ENCODE measurements at places on chromosomes 1 and 21. TPM values are rescaled to one million over a fixed set of nuclear protein-coding genes. Genes with fewer than 3 reads are reported as not detected.

OR2T29 gene
- total RNA-seq: not detected

ACKR1 gene
- total RNA-seq: 0.74 TPM

PPIAL4G gene
- total RNA-seq: 0.09 TPM

WNT3A gene
- not detected for total RNA-seq

ZNF593OS gene
- 2.1 TPM for total RNA-seq

AMY1C gene
- total RNA-seq: not detected

ARHGAP29 gene
- total RNA-seq: 14.8 TPM

ROR1 gene
- 32.0 TPM for total RNA-seq

RAD54L gene
- total RNA-seq: 22.2 TPM

- H3K4me3 ChIP-seq: no peak overlapping the region
- H3K36me3 ChIP-seq: no peaks in the 10 kb centered on the region
- no peak overlapping the region for H3K27ac ChIP-seq
- H3K4me1 ChIP-seq: no peaks in the 10 kb centered on the region
- no peaks in the 10 kb centered on the region for H3K27me3 ChIP-seq
These were observed 37.9 kb upstream of the ZBTB40 start for GRCh38 chr1:22413799-22414198.

DNA sequence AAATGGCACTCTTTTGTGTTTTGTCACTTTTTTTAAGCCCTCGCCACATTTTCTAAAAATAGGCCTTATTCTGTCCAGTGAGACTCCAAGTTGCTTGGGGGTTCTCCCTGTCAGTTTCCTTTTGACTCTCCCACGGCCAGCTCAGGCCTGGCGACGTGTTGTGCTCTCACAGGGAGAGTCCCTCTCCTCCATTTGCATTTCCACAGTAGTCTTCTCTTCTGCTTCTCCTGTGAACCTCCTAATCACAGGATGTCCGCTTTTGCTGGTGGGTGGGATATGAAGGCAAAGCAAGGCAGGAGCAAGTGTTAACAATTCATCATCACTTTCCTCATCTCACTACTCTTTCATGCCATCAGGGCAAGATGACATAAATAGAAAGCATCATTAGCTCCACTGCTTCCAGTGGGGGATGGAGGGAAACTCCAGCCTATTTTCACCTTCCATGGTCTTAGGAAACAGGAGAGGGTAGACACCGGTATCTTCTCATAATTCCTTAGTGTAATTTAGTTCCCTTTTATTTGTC lies 99.8 kb downstream of the INTS7 start:
- H3K27ac ChIP-seq: no peak overlapping the region
- H3K36me3 ChIP-seq: no peaks in the 10 kb centered on the region
- no peaks in the 10 kb centered on the region for H3K4me1 ChIP-seq
- no peaks in the 10 kb centered on the region for H3K27me3 ChIP-seq
- DNase-seq: no peak

DNA sequence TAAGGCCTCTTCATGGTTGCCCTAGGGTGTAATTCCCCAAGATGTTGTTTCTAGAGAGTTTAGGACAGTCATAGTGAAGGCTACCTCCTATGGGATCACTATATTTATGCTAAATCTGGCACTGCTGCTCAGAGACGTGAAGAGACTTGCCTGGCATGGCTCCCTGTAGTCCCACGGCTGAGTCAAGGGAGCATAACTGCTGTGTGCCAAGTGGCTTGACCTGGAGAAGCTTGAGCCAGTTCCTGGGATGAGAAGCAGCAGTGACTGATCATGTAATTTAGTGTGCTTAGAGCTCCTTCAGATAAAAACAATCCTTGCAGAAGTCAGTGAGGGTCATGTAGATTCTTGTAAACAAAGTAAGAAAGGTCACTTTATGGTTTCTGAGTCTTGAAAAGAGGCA lies 68.9 kb upstream of the TSPAN2 start:
- H3K36me3 ChIP-seq: no peaks in the 10 kb centered on the region
- no peak overlapping the region for H3K4me3 ChIP-seq
- no peaks in the 10 kb centered on the region for H3K4me1 ChIP-seq

DNA sequence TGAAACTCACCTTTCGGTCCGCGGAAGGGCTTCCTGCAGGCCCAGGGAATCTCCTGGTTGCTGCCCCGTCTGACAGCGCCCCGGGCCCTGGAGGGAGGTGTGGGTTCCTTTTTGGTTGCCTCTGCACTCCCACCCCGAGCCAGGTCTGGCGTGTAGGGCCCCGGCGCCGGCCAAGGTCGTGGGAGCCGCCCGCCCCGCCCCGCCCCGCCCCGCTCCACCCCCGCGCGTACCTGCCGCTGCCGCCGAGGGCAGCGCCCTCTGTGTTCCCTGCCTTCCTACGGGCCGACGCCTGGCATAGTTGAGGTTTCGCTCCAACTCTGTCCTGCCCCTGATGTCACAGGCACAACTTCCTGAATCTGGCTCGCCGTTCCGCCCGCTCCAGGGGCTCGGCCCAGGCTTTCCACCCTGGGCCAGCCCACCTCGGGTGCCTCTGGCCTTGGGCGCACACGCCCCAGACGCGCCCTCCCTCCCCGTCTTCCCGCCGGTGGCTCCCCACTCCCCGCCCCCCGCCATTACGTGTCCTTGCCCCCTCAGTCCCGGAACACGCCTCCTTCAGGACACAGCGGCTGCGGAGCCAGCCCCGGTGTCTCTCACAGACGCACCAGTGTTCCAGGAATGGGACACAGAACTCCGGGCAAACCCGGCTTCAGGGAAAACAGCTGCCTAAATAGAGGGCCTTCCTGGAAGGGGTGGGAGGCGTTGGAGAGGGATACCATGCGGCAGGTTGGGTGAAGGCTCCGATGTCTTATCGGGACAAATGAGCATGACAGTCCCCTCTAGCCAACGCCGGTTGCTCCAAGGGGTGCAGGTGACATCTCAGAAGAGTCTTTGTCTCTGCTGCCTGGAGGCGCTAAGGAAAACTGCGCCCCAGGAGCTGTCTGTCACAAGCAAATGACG lies at the start of gene KIAA0040:
Gene KIAA0040 (minus strand): TSS at position 147 of the 897 bp plus-strand sequence. CDS start 31,763 bp downstream, outside the sequence.
- no peaks in the 10 kb centered on the region for H3K36me3 ChIP-seq
- DNase-seq: peak; percentile 72
- H3K27ac ChIP-seq: no peak within 1 kb of the TSS
- H3K27me3 ChIP-seq: peaks cover 65% of the 10 kb centered on the region
- H3K4me1 ChIP-seq: peaks cover 7% of the 10 kb centered on the region

DNA sequence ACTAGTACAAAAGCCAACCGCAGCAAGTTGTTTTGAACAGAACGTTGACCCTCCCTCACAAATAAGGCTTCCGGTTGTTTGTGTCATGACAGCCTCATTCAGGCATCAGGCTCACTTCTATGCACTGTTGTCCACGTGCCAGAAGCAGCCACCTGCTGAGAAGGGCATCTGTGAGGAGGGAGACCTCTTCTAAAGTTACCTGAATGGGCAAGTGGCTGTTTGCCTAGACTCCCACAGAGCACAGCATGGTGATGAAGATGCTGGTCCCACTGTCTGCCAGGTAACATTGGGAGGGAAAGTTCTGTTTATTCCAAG lies 176.1 kb downstream of the CLIC6 start:
- H3K36me3 ChIP-seq: no peaks in the 10 kb centered on the region
- DNase-seq: no peak
- no peak overlapping the region for H3K4me3 ChIP-seq
- peaks cover 14% of the 10 kb centered on the region for H3K4me1 ChIP-seq

GRCh38 chr21:35963920-35964451 lies 96.3 kb downstream of the SETD4 start:
- H3K27me3 ChIP-seq: no peaks in the 10 kb centered on the region
- no peaks in the 10 kb centered on the region for H3K36me3 ChIP-seq
- no peak overlapping the region for H3K4me3 ChIP-seq
- peak; percentile 4 for DNase-seq
- H3K4me1 ChIP-seq: no peaks in the 10 kb centered on the region

GRCh38 chr1:16433030-16433429 lies 4.2 kb downstream of the SPATA21 start:
- no peak overlapping the region for H3K27ac ChIP-seq
- H3K27me3 ChIP-seq: no peaks in the 10 kb centered on the region
- H3K4me1 ChIP-seq: no peaks in the 10 kb centered on the region
- H3K36me3 ChIP-seq: no peaks in the 10 kb centered on the region

DNA sequence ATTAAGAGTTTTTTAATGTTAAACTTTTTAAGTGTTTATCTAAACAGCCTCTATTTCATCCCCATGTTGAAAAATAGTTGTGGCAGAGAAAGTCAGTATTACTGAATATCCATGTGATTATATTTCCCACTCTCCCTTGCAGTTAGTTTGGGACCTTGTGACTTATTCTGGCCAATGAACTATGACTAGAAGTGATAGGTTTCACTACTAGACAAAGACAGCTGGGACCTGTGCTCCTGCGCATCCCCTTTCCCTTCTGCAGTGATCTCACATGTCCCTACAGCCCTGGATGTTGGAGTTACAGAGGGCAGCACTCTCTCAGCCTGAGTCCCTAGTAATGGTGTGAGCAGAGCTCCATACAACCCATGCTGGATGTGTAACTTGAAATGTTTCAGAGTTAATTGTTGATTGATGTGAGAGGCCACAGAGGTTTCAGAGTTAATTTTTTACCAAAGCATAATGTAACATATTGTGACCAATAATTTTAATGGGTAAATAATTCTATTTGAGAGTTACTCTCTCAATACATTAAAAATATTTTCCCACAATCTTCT lies 18.7 kb upstream of the SAMD13 start:
- H3K36me3 ChIP-seq: no peaks in the 10 kb centered on the region
- H3K27me3 ChIP-seq: no peaks in the 10 kb centered on the region
- H3K27ac ChIP-seq: no peak overlapping the region

DNA sequence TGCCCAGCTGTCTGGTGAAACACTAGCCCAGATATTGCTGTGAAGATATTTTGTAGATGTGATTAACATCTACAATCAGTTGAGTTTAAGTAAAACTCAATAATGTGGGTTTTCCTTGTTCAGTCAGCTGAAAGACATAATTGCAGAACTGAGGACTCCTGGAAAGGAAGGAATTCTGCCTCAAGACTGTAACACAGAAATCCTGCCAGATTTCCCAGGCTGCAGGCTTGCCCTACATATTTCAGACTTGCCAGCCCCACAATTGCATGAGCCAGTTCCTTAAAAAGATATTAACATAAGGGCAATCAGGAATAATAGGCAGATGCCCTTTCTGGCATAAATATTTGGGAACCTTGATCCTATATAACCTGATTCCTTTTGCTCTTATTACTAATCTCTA lies 14.2 kb upstream of the NIBAN1 start:
- no peaks in the 10 kb centered on the region for H3K27me3 ChIP-seq
- H3K36me3 ChIP-seq: no peaks in the 10 kb centered on the region
- no peak for DNase-seq
- no peak overlapping the region for H3K4me3 ChIP-seq
- H3K4me1 ChIP-seq: no peaks in the 10 kb centered on the region
- H3K27ac ChIP-seq: no peak overlapping the region

- peaks cover 84% of the 10 kb centered on the region for H3K27me3 ChIP-seq
- no peak for DNase-seq
- H3K4me1 ChIP-seq: no peaks in the 10 kb centered on the region
- H3K4me3 ChIP-seq: no peak overlapping the region
- H3K27ac ChIP-seq: no peak overlapping the region
These were observed 1.0 kb downstream of the NTMT2 start for GRCh38 chr1:170146720-170147263.

GRCh38 chr1:151342569-151342968 lies 4.5 kb downstream of the RFX5 start:
- H3K4me3 ChIP-seq: no peak overlapping the region
- no peaks in the 10 kb centered on the region for H3K27me3 ChIP-seq
- DNase-seq: no peak
- no peak overlapping the region for H3K27ac ChIP-seq
- H3K36me3 ChIP-seq: peaks cover 5% of the 10 kb centered on the region
- H3K4me1 ChIP-seq: peaks cover 10% of the 10 kb centered on the region

GRCh38 chr1:30272277-30273020 lies 450.9 kb downstream of the MATN1 start:
- no peaks in the 10 kb centered on the region for H3K4me1 ChIP-seq
- no peak for DNase-seq
- H3K36me3 ChIP-seq: no peaks in the 10 kb centered on the region

GRCh38 chr1:13816016-13816760 lies 116.2 kb downstream of the PRDM2 start:
- no peak overlapping the region for H3K4me3 ChIP-seq
- H3K27me3 ChIP-seq: no peaks in the 10 kb centered on the region
- H3K36me3 ChIP-seq: no peaks in the 10 kb centered on the region
- no peak for DNase-seq
- no peak overlapping the region for H3K27ac ChIP-seq

DNA sequence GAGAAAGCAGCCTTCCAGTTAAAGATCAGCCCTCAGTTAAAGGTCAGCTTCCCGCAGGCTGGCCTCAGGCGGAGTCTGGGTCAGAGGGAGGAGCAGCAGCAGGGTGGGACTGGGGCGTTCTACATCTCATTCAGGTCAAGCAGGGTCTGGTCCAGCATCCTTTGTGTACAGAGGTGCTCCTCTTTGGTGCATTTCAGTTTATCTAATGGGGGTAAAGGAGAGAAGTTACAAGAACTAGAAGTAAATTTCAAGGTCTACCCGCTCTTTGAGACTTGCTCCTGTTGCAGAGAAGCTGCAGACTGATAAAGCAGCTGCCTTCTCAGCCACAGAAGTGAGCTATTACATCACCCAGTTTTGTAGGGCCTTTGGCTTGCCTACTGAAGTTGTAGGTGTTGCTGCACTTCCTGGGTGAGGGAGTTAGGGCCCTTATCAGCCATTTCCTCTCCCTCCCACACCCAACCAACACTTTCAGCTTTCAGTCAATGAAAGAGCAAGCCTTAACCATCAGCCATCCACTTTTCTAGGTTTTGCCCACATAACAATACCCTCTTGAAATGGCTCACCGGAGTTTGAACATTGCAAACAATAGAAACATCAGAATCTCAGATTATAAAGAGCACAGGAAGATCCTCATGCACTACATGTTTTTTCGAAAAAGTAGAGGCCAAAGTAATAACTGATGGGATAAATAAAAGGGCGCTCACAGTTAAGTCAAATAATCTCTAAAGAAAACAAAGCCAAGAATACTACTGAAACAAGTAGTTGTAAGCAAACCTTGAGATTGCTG lies 2.8 kb upstream of the NUP210L start:
- DNase-seq: peak; percentile 7
- peaks cover 11% of the 10 kb centered on the region for H3K4me1 ChIP-seq
- peak overlapping the region; percentile 61 for H3K27ac ChIP-seq
- H3K36me3 ChIP-seq: peaks cover 21% of the 10 kb centered on the region

DNA sequence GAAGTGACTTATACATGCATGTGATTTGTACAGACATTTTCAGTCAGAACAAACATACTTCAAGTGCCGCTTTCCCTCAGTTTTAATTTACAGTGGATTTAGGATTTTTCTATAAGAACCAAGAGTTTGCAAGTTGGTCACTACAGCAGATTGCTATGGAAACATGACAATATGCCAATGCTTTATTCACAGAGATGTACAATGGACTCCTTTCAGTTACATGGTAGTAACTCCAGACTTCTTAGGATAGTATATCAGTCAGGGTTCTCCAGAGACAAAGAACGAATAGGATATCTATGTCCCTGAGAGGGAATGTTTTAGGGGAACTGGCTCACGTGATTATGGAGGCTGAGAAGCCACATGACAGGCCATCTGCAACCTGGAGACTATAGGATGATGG lies 27.4 kb downstream of the IFI44 start:
- no peaks in the 10 kb centered on the region for H3K4me1 ChIP-seq
- DNase-seq: no peak
- no peak overlapping the region for H3K27ac ChIP-seq
- H3K4me3 ChIP-seq: no peak overlapping the region
- no peaks in the 10 kb centered on the region for H3K36me3 ChIP-seq
- no peaks in the 10 kb centered on the region for H3K27me3 ChIP-seq

- no peak overlapping the region for H3K4me3 ChIP-seq
- peaks cover 10% of the 10 kb centered on the region for H3K4me1 ChIP-seq
- DNase-seq: no peak
- no peaks in the 10 kb centered on the region for H3K36me3 ChIP-seq
These were observed 491.2 kb upstream of the USP24 start for GRCh38 chr1:55706397-55706796.

Measured in neural progenitor cell (in vitro differentiated cells).